Sigmoid colon (tissue), 7 donors: ENCODE measurements at places on chromosomes 1 and 21. TPM values are rescaled to one million over a fixed set of nuclear protein-coding genes. Genes with fewer than 3 reads are reported as not detected.

Gene TNFAIP8L2
- 8.9 TPM for total RNA-seq

Gene SH2D5
- 0.55 TPM for total RNA-seq

Gene RPTN
- not detected for total RNA-seq

Gene OR6K3
- total RNA-seq, result not detected

Gene CD244
- total RNA-seq, result not detected

Gene MATN1
- total RNA-seq, result 0.54 TPM

Gene IFFO2
- 8.7 TPM for total RNA-seq
